ENCODE measurements at places on chromosomes 12 and 14.

- DNase-seq = no peak
Measured at GRCh38 chr12:64680235-64680634, 69.9 kb downstream of the RASSF3 start.

- no peak for DNase-seq
Measured at GRCh38 chr12:2648406-2648805, 146.4 kb upstream of the FKBP4 start.

GRCh38 chr12:114400361-114400811 lies 5.6 kb downstream of the TBX5 start:
- no peak for DNase-seq

- no peak for DNase-seq
Measured at GRCh38 chr14:75070383-75070782, 942 bp downstream of the ZC2HC1C start.

DNA sequence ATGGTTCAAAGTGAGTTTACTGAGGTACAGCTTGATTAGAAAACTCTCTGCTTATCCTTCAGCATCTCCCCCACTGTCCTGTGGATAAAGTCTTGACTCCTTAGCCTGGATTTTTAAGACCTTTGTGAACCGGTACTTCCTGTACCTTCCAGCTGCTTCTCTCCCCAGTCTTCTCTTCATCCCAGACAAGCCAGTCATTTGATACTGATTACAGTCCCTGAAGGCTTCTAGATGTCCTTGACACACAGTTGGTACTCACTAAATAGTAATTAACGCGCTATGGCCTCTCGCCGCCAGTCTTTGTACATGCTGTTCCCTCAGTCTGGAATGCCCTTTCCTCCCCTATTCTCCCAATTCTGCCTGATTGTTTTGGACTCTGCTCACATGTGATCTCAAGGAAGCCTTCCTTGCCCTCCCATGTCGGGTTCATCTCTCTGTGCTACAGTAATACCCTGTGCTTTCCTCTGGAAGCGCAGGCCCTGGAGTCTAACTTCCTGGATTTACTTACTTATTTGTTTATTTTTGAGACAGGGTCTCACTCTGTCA lies 50.6 kb upstream of the PTGR2 start:
- no peak for DNase-seq

GRCh38 chr12:102021540-102022246 lies 40.1 kb downstream of the WASHC3 start:
- DNase-seq = no peak
